ENCODE measurements at places on chromosomes 7 and 10.

DNA sequence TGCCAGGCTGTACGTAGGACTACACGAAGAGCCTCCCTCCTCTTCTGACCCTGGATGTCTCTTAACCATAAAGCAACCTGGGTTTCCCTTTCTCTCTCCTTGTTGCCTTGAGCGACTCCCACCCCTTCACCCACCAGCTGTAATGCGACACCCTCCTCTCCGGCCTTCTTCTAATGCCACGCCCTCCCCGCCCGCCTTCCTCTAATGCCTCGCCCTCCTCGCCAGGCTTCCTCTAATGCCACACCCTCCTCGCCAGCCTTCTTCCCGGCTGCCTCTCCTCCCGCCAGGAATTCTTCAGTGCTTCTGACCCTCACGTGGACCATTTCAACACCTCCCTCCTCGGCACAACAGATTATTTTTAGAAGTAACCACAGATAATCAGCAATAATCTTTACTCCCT, 348.5 kb upstream of the SHH start:
- DNase-seq, result peak; percentile 12

DNA sequence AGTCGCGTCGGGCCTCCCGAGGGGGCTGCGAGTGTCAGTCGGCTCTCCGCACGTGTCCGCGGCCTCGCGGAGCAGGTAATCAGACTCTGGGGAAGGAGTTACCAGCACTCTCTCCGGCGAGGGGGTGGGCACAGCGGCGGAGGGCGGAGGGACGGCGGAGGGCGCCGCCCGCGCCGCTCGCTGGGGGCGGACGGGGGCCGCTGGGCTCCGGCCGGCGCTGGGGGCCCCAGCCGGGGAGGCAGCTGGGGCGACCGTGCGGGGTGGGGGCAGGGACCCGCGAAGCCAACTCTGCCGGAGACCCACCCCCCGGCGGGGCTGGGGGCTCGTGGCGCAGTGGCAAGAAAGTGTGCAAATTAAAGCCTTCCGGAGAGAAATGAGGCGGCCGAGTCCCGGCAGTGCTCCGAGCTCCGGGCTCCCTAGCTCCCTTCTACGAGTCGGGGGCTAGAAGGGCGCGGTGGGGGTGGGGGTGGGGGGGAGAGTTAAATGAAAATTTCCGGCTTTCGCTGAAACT, at the start of gene CDK6:
CDK6 (minus strand) TSS at position 85 of the 511 bp plus-strand sequence. CDS start 3,250 bp downstream, outside the sequence.
- DNase-seq, result no peak

DNA sequence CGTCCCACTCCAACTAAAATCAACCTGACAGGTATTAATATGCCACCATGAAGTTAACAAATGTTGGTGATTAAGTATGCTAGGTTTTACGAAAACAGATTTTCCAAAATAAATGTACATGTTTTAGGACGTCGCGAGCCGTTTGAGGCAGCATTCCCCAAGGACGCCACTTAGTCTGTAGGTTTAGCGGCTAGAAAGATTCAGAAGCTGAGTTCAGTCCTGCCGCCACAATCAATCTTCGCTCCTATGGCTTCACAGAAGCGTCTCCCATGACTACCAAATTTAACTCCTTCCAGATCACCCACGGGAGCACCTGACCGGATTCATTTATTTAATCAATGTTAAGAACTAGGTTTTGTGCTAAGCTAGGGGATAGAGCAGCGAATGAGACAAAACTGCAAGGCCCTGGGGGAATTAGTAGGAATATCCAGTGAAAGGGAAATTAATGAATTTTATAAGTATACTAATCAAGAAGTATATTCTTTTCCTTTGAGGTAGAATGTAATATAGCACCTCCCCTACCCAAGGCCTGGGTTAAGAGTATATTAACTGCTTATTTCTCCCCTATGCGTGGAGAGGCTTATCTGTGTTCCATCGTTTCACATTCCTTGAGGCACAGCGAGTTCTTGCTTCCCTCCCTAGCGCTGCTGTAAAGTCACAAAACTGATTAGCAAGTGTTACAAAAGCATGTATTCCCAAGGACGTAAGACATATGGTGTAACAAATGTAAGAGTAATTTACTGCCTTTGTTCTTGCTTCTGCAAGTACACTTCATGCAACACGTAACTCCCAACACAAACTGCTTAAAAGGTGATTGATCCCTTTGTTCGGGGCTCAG, 994 bp upstream of the CYP51A1 start:
- DNase-seq, result no peak

DNA sequence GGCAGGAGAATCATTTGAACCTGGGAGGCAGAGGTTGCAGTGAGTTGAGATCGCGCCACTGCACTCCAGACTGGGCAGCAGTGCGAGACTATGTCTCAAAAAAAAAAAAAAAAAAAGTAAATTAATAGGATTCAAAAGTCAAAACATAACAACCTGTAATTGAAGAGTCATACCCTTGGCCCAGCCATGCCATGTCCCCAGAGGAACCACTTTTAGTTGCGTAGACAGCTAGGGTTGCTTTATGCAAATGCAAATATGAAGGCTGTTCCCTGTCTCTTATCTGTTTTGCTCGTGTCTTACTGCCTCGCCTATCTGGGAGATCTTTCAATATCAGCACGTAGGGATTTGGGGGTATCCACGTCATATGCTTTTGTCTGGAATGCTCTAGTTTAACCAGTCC, 73.1 kb downstream of the PRKAG2 start:
- no peak for DNase-seq

- DNase-seq, result no peak
Observed at GRCh38 chr10:15455456-15455855, 84.4 kb upstream of the FAM171A1 start.

- peak; percentile 58 for DNase-seq
Observed at GRCh38 chr7:97064972-97065587, 40.4 kb upstream of the DLX5 start.

DNA sequence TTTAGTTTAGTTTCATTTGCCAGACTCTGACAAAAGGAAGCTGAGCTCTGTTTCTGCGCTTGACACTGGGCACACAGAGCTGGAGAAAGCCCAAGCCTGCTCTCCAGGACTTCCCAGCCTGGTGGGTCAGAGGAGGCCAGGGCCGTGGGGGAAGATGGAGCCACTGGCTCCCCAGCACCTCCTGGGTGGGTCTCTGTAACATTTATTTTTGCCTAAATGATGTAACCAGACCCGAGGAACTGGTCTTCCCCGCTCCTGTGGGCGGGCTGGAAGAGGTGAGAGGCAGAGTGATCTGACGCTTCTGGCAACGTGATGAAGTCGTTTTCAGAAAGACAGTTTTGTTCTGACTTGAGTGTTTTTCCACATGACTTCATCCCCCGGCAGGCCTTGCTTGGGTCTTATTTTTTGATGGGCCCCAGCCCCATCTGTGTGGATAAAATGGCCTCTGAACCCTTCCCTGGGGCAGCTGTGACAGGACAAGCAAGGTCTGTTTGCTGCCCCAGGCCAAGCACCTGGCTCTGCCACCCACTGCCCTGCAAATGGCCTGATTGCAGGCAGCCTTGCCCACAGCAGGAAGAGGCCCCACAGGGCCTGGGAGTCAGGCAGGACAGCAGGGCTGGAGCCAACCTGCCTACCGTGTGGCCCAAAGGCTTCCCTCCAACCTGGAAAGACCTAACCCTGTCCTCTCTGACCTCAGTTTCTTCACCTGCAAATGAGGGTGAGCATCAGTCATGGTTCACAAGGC, 304.9 kb upstream of the ZMIZ1 start:
- DNase-seq, result no peak

GRCh38 chr10:9015447-9015846, 961.0 kb downstream of the GATA3 start:
- DNase-seq, result no peak

Measured in NCI-H2029 (cell line).